MM.1S (cell line): ENCODE measurements at places on chromosomes 5 and 9.

- no peak for DNase-seq
- no peak overlapping the region for H3K27ac ChIP-seq
- no peaks in the 10 kb centered on the region for H3K36me3 ChIP-seq
- H3K4me3 ChIP-seq: no peak overlapping the region
These were observed 229.9 kb downstream of the SGCD start for GRCh38 chr5:156556666-156557406.

- no peaks in the 10 kb centered on the region for H3K36me3 ChIP-seq
- H3K27ac ChIP-seq: no peak overlapping the region
- peaks cover 18% of the 10 kb centered on the region for H3K4me1 ChIP-seq
- no peaks in the 10 kb centered on the region for H3K27me3 ChIP-seq
- DNase-seq: no peak
- H3K4me3 ChIP-seq: no peak overlapping the region
These were observed 42.1 kb downstream of the SEC61B start for GRCh38 chr9:99264070-99264680.

DNA sequence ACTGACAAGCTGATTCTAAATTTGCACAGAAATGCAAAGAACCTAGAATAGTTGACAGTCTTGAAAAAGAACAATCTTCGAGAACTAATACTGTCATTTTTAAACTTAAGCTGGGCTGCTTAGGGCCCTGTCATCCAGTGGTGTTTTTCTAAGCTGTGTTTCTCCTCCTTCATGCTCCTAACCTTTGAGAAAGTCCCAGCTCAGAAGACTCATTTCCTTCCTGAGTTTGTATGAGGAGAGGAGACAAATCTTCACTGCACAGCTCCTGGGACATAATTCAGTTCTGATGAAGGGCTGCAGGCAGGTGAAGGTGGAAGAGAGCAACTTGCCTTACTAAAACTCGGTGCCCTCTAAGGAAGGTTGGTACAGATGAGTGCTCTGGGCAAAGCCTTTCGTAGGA is 109.5 kb upstream of the ANKRD55 start:
- H3K27ac ChIP-seq: no peak overlapping the region
- DNase-seq: no peak
- no peaks in the 10 kb centered on the region for H3K4me1 ChIP-seq
- no peak overlapping the region for H3K4me3 ChIP-seq

DNA sequence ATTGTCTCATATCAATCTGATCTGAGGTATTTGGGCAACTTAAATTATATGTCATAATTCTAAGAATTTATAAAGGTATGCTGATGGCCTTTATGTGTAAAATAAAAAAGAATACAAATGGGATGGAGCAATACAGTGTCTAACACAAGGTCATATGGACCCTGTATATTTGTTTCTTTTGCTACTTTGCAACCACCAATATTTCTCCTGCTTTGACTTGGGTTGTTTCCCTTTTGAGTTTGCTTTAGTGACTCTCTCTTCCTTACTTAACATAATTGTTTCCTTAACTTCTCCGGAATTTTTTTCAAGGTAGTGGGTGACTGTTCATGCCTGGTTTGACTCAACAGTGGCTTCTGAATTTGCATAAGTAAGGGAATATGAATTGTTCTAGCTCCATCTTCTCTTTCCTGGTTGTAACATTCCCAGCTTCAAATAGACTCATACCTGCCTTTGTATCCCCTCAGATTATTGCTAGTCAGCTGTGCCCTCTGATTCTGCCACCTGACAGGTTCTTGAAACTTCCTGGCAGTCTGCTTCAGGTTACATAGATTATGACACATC is 30.2 kb upstream of the ANXA1 start:
- H3K4me3 ChIP-seq: no peak overlapping the region
- peaks cover under 1% of the 10 kb centered on the region; the same call in 1 of the 2 replicates for H3K4me1 ChIP-seq
- H3K36me3 ChIP-seq: no peaks in the 10 kb centered on the region
- no peak for DNase-seq
- no peak overlapping the region for H3K27ac ChIP-seq

GRCh38 chr5:165565911-165566310 is 2060.5 kb downstream of the MAT2B start:
- DNase-seq: no peak
- H3K27me3 ChIP-seq: no peaks in the 10 kb centered on the region
- H3K27ac ChIP-seq: no peak overlapping the region
- no peaks in the 10 kb centered on the region for H3K4me1 ChIP-seq
- no peaks in the 10 kb centered on the region for H3K36me3 ChIP-seq
- no peak overlapping the region for H3K4me3 ChIP-seq

GRCh38 chr5:2488593-2488992 is 262.9 kb downstream of the IRX2 start:
- DNase-seq: no peak
- no peaks in the 10 kb centered on the region for H3K36me3 ChIP-seq
- no peak overlapping the region for H3K4me3 ChIP-seq
- H3K27me3 ChIP-seq: no peaks in the 10 kb centered on the region
- no peaks in the 10 kb centered on the region for H3K4me1 ChIP-seq
- no peak overlapping the region for H3K27ac ChIP-seq

DNA sequence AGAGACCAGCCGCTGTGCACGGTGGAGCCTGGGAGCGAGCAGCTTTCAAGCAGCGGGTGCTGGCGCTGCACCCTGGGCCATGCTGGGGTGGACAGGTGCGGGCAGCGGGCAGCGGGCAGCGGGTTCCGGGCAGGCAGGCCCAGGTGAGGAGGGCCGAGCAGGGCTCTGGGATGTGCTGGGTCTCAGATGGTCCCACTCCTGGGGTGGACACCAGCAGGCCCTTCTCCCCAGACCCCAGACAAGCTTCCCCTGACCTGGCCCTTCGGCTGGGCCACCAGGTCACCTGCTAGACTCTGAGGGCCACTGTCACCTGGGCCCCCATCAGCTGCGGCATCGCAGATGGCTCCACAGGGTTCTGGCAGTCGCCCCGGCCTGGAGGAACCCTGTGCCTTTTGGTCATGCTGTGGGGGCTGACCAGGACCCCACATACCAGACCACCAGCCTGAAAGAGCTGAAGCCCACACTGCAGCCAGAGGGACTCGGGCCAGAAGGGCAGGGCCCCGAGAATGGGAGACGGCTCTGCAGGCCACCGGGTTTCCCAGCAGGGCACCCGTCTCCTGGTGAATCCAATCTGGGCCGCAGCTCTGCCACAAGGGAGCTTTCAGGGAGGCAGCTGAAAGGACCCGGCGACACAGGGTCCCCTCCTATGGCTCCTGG is 2.0 kb downstream of the SLC6A19 start:
- H3K4me3 ChIP-seq: no peak overlapping the region
- H3K27ac ChIP-seq: no peak overlapping the region
- no peaks in the 10 kb centered on the region for H3K4me1 ChIP-seq
- peaks cover 29% of the 10 kb centered on the region for H3K27me3 ChIP-seq
- no peaks in the 10 kb centered on the region for H3K36me3 ChIP-seq

GRCh38 chr5:107303171-107303968 is 367.4 kb downstream of the EFNA5 start:
- H3K27ac ChIP-seq: no peak overlapping the region
- DNase-seq: no peak
- H3K27me3 ChIP-seq: no peaks in the 10 kb centered on the region
- H3K36me3 ChIP-seq: no peaks in the 10 kb centered on the region
- no peak overlapping the region for H3K4me3 ChIP-seq

- no peak overlapping the region for H3K4me3 ChIP-seq
- H3K4me1 ChIP-seq: no peaks in the 10 kb centered on the region
- no peak for DNase-seq
- H3K27me3 ChIP-seq: no peaks in the 10 kb centered on the region
- no peaks in the 10 kb centered on the region for H3K36me3 ChIP-seq
These were observed 489.4 kb downstream of the PRELID2 start for GRCh38 chr5:145345511-145346287.

DNA sequence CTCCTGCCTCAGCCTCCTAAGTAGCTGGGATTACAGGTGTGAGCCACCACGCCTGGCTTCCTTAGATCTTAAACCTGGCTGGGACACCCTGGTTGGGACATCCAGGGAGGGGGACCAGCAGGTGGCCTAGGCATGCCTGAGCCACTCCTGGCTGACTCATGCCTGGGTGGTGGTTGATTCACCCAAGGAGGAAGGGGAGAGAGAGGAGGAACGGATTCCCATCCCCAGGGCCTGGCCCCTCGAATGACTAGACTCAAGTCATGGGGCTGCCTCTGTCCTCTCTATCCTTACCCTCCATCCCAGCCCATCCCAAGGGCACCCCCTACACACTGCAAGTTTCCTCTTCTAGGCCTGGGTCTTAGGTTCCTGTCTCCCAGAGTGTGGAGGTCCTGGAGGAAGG is 12.7 kb downstream of the EEIG1 start:
- H3K4me1 ChIP-seq: peaks cover 45% of the 10 kb centered on the region
- no peaks in the 10 kb centered on the region for H3K36me3 ChIP-seq
- DNase-seq: no peak
- no peak overlapping the region for H3K27ac ChIP-seq
- no peaks in the 10 kb centered on the region for H3K27me3 ChIP-seq

GRCh38 chr5:35242702-35243258 is 12.5 kb upstream of the PRLR start:
- DNase-seq: no peak
- no peak overlapping the region for H3K4me3 ChIP-seq
- no peak overlapping the region for H3K27ac ChIP-seq
- peaks cover 12% of the 10 kb centered on the region for H3K4me1 ChIP-seq
- no peaks in the 10 kb centered on the region for H3K27me3 ChIP-seq

DNA sequence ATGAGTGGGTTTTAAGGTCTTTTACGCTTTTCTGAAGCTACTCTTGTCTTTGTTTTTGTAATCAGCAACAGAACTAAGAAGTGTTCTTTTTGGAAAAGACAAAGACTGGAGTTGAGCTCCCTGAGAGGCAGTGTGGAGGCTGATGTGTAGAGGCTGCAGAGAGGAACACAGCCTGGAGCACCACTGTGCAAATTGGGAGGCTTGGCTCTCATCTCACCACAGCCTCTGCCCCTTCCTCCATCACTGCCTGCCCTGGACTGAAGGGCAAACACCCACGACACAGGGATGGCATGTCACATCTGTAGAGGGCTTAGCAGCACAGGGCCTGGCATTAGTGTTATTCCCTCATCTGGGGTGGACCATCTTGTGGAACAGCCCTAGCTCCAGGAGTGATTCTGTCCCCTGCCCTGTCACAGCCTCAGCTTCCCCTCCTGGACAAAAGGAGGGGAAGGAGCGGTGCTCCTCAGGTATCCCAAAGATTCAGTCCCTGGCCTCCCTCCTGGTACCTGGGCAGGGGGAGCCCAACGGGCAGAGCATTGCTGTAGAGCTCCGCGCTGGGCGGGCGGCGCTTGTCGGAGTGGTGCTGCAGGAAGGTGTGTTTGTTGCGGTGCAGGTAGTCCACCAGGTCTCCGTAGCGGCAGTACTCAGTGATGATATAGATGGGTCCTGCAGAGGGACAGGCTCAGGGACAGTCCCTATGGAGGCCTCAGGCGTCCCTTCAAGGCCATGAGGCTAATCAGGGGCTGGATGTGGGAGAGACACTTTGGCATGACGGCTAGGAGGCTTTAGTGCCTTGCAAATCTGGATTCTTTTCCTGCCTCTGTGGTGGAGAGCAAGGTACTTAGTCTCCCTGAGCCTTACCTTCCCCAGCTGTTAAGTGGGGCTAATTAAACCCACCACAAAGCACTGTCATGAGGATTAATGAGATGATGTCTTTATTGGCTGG is 32.8 kb downstream of the PDGFRB start:
- H3K27me3 ChIP-seq: no peaks in the 10 kb centered on the region
- no peaks in the 10 kb centered on the region for H3K36me3 ChIP-seq
- no peaks in the 10 kb centered on the region for H3K4me1 ChIP-seq
- no peak for DNase-seq

DNA sequence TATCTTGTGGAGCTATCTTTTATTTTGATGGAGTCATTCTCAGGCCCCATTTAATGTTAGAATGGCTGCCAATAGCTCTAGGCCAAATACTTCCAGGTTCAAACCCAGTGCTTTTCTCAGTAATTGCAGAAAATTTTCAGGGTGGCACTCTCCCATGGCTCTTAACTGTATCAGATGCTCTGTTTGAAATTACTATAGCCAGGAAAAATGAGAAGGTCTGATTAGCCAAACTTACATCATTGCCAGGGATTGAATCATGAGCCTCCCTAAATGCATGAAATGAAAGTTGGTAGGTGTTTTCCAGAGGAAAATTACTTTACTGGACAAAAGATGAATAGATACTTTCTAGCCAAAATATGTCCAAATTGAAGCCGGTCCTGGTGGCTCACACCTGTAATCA is 404.8 kb downstream of the MAT2B start:
- no peaks in the 10 kb centered on the region for H3K36me3 ChIP-seq
- DNase-seq: no peak
- H3K27ac ChIP-seq: no peak overlapping the region
- no peaks in the 10 kb centered on the region for H3K27me3 ChIP-seq
- H3K4me1 ChIP-seq: peaks cover 12% of the 10 kb centered on the region

GRCh38 chr5:143056792-143057579 is 286.8 kb downstream of the ARHGAP26 start:
- H3K27me3 ChIP-seq: no peaks in the 10 kb centered on the region
- no peaks in the 10 kb centered on the region for H3K36me3 ChIP-seq
- no peak for DNase-seq
- H3K4me3 ChIP-seq: peak overlapping the region; percentile 40

- no peaks in the 10 kb centered on the region for H3K36me3 ChIP-seq
These were observed 103.1 kb downstream of the EPB41L4A start for GRCh38 chr5:112316006-112316405.

DNA sequence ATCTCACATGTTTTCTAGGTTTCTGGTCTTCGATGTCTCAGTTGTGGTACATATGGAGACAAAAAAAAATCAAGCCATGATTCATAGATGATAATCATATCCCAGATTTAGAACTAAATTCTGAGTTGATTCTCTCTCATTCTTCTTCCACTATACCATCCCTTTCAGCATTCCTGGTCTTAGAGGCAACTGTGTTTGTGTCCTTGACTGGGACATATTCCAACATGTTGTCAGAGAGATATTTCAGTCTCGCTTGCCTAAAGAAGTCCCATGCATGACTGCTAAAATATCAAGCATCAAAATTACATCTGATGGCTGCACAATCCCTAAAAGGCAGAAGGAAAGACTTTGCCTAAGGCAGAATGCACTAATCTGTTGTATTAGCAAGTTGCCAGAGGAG is 236.6 kb downstream of the PSAT1 start:
- H3K4me1 ChIP-seq: no peaks in the 10 kb centered on the region
- no peaks in the 10 kb centered on the region for H3K36me3 ChIP-seq
- no peak for DNase-seq
- no peaks in the 10 kb centered on the region for H3K27me3 ChIP-seq
- no peak overlapping the region for H3K27ac ChIP-seq
- no peak overlapping the region for H3K4me3 ChIP-seq

GRCh38 chr5:103490030-103490739 is 72.4 kb downstream of the NUDT12 start:
- H3K4me1 ChIP-seq: peaks cover 19% of the 10 kb centered on the region
- no peak overlapping the region for H3K4me3 ChIP-seq
- H3K27ac ChIP-seq: no peak overlapping the region
- no peak for DNase-seq
- no peaks in the 10 kb centered on the region for H3K27me3 ChIP-seq

GRCh38 chr9:3398232-3398648 is 127.6 kb downstream of the RFX3 start:
- H3K36me3 ChIP-seq: no peaks in the 10 kb centered on the region
- H3K27me3 ChIP-seq: no peaks in the 10 kb centered on the region
- H3K27ac ChIP-seq: no peak overlapping the region
- no peak for DNase-seq
- H3K4me3 ChIP-seq: no peak overlapping the region

- no peaks in the 10 kb centered on the region for H3K36me3 ChIP-seq
- H3K4me3 ChIP-seq: no peak overlapping the region
- H3K4me1 ChIP-seq: no peaks in the 10 kb centered on the region
- no peak for DNase-seq
- H3K27me3 ChIP-seq: peaks cover 94% of the 10 kb centered on the region
These were observed 24.6 kb downstream of the GFI1B start for GRCh38 chr9:133003071-133003461.
